Stimulated activated CD8-positive, alpha-beta memory T cell treated with anti-CD3 and anti-CD28 coated beads, Interleukin-12 subunit alpha, Interleukin-12 subunit beta, amount 100 ng/mL, for 4 hours (primary cell): ENCODE measurements at places on chromosomes 2 and 18.

DNA sequence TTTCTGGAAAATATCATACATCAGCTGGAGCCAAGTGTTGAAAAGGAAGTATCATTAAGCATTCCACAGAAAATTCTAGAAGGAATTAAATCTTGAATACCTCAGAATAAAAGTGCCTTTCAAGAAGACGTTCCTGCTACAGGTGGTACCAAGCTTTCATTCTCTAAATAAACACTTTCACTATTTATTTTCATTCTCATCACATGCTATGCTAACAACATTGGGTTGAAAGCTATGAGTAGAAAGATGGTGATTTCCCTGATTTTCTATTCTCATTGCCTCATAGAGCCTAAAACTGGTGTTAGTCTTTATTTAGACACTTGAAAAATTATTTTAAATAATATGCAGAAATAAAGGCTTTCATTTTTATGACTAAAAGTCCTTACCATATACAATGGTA lies 324.7 kb downstream of the LRP1B start:
- no peak for DNase-seq

DNA sequence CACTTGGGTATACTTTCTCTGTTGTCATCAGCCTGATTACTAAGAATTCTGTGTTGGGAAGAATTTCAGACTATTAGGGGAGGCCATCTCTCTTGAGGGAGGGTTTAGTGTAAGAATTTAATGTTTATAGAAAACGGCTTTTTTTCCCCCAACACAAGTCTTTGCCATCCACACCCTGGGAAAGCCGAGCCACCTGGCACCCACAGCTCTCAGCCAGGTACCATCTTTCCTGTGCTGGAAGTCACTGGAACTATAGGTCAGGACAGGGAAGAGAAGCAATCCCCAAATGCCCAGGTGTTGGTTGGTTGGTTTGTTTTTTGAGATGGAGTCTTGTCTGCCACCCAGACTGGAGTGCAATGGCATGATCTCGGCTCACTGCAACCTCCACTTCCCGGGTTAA lies 155.1 kb downstream of the SMAD7 start:
- DNase-seq, result no peak

DNA sequence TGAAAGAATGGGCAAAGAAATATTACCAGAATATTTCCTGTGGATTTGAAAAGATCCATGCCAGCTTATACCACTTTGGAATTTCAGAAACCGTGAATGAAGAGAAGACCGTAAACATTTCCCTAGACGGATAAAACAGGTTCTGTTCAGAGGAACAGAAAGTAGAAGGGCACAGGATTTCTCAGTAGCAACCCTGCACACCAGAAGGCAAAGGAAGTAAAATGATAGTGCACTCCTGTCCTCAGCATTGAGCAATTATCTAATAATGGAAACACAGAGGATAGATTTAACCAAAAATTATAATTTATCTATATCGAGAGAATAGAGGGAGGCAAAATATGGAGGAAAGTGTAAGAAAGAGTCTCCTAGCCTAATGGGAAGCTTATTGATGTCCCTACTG lies 87.0 kb upstream of the ITGA6 start:
- DNase-seq, result no peak

GRCh38 chr2:62340994-62341484 lies 145.1 kb downstream of the B3GNT2 start:
- DNase-seq, result no peak

DNA sequence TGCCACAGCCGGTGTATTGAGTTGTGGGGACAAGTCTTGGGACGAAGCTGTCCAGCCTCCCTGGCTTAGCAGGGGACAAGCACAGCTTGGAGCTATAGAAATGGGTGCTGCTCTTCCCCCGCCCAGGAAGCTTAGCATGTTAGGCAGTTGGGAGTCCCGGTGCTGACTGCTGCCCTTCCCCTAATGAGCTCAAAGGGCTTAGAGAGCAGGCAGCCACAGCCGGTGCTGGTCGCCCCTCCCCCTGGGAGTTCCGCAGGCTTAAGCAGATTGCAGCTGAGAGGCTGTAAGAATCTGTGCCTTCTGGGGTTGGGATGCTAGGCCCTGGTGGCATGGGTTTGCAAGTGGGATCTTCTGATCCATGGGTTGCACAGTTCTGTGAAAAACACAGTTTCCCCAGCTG lies 237.3 kb downstream of the DCDC2C start:
- DNase-seq, result no peak

- DNase-seq, result no peak
These were observed 149.9 kb upstream of the RAB6C start for GRCh38 chr2:129829588-129829987.

DNA sequence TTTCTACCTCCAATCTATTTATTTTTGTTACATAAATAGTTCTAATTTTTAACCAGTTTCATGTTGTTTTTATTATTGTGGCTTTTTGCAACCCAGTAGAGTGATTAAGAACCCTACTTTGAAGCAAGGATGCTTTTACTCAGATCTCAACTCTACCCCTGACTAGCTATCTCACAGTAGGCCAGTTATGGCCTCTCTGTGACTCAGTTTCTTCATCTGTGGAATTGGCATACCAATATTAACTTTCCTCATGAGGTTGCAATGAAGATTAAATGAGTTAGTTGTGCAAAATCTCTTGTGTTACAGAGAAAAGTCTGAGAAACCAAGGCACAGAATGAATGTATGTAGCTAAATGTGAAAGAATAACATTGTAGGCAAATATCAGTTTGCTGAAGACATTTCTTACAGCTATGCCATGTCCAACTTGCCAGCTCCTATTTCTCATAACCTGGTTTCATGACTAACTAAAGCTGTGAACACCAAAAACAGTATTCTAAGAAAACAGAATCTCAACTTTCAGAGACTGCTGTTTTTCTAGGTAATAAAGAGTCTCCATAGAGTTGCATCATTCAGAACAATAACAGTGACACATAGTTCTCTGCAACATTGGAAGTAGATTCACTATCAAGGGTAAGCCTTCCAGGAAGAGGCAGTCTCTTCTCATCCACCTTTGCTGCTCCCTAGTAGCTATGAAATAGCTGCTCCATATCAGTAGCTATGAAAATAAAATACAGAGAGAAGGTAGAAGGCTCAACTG lies 33.2 kb upstream of the CYTIP start:
- no peak for DNase-seq

- no peak for DNase-seq
These were observed 1005.4 kb upstream of the DDX18 start for GRCh38 chr2:116809109-116809508.

DNA sequence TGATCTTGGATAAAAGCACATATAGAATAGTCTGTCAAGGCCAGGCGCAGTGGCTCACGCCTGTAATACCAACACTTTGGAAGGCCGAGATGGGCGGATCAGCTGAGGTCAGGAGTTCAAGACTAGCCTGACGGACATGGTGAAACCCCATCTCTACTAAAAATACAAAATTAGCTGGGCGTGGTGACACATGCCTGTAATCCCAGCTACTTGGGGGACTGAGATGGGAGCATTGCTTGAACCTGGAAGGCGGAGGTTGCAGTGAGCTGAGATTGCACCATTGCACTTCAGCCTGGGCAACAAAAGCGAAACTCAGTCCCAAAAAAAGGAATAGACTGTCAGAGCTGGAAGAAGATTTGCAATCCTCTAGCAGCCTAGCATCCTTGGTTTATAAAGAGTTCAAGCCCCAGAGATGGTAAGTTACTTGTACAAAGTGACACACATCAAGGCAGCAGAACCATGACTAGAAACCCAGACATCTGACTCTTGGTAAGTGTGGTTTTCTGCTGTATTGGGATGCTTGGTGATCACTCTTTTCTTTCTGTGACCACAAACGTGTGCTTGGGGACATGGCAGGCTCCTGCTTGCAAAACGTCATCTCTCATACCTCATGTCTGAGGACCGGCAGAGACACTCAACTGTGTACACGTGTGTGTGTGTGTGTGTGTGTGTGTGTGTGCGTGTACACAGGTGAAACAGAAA lies 69.0 kb downstream of the OSBPL6 start:
- DNase-seq, result no peak

DNA sequence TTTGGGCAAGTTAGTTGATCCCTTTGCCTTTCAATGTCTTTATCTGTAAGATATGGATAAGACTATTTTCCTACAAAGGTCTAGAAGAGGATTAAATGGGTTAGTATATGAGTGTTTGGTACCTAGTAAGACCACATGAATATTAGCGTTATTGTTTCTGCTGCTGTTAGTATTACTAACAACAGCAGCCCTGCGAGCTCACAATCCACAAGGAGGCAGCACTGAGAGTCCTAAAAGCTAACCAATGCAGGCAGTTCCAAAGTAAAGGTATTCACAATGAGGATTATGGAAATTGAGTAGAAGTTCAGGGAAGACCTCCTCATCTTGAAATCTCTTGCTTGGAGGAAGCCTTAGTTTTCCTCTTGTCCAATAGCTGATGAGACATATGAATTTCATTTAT lies 248.9 kb downstream of the TDRD15 start:
- DNase-seq, result no peak

DNA sequence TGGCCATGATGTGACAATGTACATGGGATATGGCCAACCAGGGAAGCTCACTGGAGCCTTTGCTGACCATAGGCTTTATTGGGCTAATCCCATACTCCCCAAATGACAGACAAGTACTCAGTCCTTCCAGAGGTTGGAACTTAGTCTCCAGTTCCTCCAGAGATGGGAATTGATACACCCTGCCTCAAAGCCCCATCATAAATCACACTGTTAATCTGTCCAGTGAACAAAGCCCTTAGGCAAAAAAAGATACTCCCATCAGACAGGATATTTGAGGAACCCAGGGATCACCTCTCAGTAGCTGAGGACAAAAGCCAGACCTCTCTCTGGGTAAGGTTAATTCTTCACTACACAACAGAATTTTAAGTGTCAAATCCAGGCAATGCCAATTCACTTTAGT lies 247.5 kb upstream of the CDH20 start:
- DNase-seq, result no peak

DNA sequence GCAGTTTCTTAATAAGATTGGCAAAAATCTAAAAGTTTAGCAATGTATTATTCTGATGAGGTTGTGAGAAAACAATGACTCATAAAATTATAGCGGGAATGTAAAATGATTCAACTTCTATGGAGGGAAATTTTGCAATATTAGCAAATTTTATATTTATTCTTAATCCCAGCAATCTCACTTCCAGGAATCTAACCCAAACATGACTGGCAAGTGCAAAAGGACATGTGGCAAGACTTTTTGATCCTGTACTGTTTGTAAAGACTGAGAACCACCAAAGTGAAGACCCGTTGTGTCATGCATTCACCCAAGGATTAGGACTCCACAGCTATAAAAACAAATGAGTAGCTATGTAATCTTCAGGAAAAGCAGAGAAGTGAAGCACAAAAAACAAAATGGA lies 234.8 kb upstream of the KYNU start:
- DNase-seq, result no peak

GRCh38 chr18:68735483-68736343 lies 20.8 kb upstream of the TMX3 start:
- no peak for DNase-seq

DNA sequence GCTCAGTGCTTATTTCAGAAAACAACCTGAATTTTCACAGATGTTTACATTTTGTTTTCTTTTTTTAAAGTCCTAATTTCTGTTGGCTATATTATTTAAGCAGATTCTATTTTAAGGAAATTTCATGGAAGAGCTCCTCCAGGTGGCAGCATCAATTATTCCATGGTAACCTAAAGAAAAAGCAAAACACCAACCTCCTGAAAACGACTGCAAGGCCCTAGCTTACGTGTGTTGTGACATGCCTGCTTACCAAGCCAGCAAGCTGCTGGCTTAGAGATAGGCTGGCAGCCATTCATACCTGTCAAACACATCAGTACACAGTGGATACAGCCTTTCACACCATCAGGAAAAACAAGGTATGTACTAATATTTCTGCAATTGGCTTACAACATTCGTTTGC lies 64.9 kb downstream of the LPIN2 start:
- no peak for DNase-seq

- DNase-seq, result no peak
These were observed 61.0 kb downstream of the GRB14 start for GRCh38 chr2:164560181-164560792.

DNA sequence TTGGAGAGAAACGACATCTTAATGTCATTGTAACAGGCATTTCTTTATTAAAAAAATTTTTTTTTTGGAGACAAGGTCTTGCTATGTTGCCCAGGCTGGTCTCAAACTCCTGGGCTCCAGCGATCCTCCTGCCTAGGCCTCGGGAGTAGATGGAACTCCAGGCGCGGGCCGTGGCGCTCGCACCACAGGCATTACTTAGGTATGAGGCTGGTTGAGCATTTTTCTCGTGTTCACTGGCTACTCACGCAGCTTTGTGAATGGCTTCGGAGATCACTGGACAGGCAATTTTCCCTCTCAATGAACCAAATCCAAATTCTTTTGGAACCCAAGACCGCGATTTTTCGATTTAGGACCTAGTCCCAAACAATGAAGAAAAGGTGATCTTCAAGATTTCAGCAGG lies 795 bp upstream of the TCF7L1 start:
- no peak for DNase-seq

DNA sequence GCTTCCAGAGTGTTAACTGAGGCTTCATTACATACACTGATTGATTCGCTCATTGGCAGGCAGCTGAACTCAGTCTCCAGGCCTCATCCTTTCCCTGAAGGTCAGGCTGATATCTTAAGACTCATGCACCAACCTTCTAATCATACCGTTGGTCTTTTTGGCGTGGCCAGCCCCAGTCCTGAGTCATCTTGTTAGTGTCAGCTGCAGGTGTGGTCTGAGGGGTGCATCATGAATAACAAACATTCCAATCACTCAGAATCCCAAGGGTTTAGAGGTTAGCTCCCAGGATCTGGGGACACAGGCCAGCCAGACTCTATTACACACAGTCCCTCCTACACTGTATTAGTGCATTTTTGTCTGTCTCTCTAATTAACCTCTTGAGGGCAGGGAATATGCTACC lies 271.5 kb downstream of the HRH4 start:
- no peak for DNase-seq

DNA sequence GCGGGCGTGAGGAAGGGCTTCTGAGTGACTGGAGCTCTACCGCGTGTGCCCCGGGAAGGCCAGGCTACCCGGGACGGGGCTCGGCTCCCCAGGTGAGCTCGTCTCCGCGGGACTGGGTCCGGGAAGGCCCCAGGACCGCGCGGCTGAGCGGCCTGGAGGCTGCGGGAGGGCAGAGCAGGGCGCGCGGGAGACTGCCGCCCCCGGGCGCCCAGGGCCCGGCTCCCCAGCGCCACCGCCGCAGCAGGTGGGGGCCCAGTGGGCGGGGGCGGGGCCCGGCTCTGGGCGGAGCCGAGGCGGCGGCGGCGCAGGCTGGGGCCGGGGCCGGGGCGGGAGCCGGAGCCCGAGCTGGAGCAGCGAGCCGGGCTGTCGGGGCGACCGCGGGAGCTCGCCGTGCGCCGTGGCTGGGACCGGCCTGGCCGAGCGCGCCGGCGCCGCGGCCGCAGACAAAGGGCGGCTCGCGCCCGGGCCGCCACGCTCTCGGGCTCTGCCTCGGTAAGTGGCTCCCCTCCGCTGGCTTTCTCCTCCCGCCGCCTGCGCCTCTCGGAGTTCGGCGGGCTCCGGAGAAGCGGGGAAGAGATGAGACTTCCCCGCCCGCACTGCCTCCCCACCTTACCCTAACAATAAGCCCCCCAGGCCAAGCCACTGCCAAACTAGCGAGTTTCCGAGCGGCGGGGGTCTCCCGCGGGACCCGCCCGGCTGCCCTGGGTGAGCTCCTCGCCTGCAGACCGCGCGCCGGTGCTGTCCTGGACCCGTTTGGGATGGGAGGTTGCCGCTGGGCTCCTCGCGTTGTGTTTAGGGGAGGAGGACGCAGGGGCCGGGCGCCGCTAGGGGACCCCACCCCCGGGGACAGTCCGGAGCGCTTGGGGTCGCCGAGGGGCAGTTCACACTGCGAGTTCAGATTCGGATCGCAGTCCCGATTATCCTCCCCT lies at the start of gene MAPK4:
TSS of gene MAPK4 (plus strand) at position 336 of the 929 bp plus-strand sequence. CDS start 103,872 bp downstream, outside the sequence.
- no peak for DNase-seq

GRCh38 chr2:224847961-224848850 lies 132.0 kb upstream of the CCDC195 start:
- DNase-seq, result no peak
